ENCODE measurements at places on chromosomes 1 and 21. TPM values are rescaled to one million over a fixed set of nuclear protein-coding genes. Genes with fewer than 3 reads are reported as not detected.

PTPN22 gene
- 34.4 TPM for total RNA-seq

DNA sequence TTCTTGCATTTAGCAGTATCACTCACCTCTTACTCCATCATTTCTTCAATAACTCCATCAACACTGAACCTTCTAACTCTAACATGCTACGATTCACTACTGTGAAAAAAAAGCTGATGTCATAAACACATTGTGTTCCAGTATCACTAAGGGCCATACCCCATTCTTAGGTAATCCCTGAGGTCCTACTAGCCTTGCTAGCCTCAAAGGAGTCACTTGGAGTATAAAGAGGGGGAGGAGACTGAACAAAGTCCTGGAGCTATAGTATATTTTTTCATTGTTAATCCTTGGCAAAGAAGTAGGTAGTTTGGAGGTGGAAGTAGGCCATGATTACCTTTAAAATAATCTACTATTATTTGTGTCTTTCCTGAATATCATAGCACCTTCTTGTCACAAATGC lies at the start of gene SLC44A5:
Gene SLC44A5 (minus strand): TSS at position 101 of the 400 bp plus-strand sequence. CDS start 69,667 bp downstream, outside the sequence.
- no peak for DNase-seq

DNA sequence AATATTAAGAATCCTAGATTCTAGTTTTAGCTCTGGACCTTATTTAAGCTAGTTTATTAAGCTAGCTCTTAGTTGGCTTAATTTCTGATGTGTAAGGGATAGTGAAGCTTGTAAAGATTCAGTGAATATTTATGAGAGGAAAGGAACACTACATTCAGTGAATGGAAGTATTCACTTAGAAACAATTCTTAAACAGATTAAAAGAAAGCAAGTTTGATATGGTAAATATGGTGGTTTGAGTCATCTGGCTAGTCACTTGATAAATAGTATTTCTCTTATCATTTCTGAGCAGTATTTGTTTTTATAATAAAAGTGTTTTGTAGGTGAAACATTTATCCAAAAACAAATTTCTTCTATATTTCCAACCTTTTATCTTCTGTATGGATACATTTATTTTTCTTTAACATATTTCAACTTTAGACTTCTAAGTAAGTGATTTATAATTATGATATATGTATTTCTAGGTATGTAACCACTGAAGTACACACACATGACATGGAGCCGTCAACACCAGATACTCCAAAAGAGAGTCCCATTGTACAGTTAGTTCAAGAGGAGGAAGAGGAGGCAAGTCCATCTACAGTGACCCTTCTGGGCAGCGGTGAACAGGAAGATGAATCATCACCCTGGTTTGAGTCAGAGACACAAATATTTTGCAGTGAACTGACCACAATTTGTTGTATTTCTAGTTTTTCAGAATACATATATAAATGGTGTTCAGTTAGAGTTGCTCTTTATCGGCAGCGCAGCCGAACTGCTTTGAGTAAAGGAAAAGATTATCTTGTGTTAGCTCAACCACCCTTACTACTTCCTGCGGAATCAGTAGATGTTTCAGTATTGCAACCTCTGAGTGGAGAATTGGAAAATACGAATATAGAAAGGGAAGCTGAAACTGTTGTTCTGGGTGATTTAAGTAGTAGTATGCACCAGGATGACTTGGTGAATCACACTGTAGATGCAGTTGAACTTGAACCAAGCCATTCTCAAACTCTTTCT lies 55.6 kb downstream of the SUCO start:
- DNase-seq = no peak

DNA sequence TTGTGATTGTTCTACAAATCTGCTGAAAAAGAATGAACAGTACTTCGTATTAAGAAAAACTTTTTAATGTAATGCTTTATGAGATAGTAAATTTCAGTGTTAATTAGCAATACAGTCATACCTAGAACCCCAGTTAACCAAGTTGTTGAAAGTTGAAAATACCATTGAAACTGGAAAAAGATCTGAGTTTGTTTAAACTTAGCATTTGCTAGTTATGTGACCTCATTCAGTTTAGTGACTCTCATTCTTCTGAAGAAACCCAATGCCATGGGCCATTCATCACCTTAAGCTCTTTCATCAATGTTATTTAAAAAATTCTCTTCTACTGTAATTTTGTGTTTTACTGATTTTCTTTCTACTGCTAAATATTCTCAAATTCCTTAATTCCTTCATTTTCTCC lies 20.2 kb downstream of the RCOR3 start:
- DNase-seq = no peak

GRCh38 chr1:67005068-67005467 lies 48.9 kb downstream of the SLC35D1 start:
- no peak for DNase-seq

DNA sequence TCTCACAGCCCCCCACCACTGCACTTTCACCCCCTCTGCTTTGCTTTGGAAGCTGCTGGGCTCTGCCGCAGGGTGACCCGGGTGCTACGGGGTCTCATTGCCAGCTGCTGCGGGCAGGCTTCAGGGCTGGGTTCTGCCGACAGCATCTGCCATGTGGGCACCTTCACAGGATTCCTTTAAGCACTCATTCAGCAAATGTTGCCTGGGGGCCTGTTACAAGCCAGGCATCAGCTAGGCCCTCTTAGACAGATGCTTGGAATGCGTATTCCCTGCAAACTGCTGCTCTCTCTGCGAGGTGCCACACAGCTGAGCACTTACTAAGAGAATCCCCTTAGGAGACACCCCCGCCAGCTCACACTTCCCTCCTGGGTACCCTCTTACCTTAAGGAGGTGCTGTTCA lies 29.2 kb downstream of the COL16A1 start:
- no peak for DNase-seq

DNA sequence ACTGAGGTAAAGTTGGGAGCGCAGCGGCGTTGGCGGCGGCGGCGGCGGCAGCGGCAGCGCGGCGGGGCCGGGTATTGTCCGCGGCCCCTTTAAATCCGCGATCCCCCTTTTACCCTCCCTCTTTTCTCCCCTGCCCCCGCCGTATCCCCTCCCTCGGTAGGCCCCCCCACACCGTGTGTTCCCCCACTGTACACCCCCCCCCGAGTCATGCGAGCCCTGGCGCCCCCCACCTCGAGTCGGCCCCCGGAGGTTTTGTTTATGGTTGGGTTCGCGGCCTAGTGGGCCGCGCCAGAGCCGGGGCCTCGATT lies 169 bp downstream of the UBAP2L start:
- DNase-seq = no peak

DNA sequence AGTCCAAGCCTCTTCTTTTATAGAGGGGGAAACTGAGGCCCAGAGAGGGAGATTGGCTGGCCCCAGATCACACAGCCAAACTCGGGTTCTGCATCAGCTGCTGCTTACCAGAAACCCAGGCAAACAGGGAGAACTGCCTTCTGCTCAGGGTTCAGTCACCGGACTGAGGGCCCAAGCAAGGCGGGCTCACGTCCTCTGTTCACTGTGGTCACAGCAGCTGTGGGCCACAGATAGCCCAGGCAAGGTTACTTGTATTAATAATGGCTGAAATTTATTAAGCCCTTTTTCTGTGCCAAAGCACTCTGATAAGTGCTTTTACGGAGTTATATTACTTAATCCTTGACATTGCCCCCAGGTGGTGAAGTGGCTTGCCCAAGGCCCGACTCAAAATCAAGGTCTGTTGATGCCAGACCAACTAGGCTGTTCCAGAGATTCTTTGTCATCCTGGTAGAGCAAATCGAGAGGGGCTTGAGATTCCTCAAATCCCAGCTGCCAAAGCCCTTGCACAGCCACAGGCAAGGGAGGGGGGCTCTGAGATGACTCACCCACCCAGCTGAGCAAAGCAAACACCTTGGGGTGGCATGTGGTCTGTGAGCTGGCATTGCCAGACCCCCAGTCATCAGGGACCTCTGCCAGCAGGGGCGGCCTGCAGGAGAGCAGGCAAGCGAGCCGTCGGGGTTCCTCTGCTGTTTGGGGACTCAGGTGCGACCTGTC lies 36.5 kb downstream of the EPHB2 start:
- DNase-seq = no peak

DNA sequence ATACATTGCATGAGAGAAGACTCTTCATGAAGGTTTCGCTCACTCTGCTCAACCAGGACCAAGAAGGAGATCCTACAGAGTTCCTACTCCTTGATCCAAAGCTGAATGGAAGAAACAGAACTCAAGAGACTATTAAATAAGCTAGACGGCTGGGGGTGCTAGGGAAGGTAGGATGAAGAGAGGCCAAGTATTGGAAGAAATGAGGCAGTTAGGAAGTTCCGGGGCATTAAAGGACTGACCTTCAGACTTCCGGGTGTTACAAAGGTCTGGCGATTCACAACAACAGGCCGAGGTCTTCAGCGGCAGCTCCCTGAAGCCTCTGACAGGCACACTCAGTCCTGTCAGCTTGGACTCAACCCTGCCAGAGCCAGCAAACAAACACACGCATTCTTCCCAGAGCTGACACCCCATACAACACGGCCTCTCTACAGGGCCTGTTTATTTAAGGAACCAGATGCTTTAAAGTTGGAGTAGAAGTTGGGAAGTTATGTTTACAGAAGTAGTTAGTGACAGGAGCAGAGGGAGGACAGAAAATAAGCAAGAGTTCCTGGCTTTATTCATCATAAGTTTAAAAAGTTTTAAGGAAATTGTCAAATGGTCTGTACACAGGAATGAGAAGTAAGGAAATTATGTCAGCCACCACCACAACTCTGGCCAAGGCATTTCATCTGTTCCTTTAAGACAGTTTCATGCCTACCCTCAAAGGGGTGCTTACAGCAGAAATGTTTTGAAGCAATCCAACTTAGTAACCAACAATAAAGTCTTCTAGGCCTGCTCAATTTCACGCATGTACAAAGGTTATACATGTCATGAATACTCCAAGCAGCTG lies 4.7 kb downstream of the SORT1 start:
- DNase-seq = no peak

Measured in B cell (primary cell).